ENCODE measurements at places on chromosomes 11 and 22. TPM values are rescaled to one million over a fixed set of nuclear protein-coding genes. Genes with fewer than 3 reads are reported as not detected.

- H3K4me3 ChIP-seq, result no peak overlapping the region
- H3K27ac ChIP-seq, result no peak overlapping the region
- peaks cover 12% of the 10 kb centered on the region for H3K4me1 ChIP-seq
- H3K27me3 ChIP-seq, result peaks cover 16% of the 10 kb centered on the region
- DNase-seq, result no peak
Measured at GRCh38 chr22:50670914-50671538, 1.6 kb upstream of the SHANK3 start.

DNA sequence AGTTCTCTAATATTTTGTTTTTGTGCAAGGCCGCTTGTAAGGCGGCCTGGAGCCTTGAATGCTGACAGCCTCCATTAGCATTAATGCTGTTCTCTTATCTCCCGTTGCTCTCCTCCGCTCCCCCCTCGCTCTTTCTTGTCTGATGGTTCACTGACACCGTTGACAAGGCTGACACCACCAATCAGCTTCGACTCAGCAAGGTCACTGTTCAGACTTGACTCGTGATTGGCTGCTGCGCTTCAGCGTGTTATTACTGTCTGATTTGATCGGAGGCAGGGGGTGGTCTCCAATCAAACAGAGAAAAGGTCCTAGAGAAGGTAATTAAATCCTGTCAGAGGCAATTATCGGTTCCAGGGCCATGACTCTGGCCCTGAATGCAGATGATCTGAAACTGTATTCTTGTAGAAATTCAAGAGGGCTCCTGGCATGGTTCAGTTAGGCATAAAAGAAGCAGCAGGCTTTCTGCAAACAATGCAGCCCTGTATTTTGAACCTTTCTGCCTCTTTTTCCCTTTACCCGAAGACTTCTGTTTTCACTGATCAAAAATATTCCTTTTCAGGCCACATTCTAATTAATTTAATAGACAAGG is 49.3 kb upstream of the MPPED2 start:
- no peak overlapping the region for H3K27ac ChIP-seq

- peaks cover 8% of the 10 kb centered on the region for H3K4me1 ChIP-seq
- no peak overlapping the region for H3K4me3 ChIP-seq
- no peak overlapping the region for H3K27ac ChIP-seq
- no peaks in the 10 kb centered on the region for H3K27me3 ChIP-seq
Measured at GRCh38 chr22:37753746-37754145, 54.0 kb upstream of the GCAT start.

- H3K4me1 ChIP-seq, result no peaks in the 10 kb centered on the region
- no peaks in the 10 kb centered on the region for H3K27me3 ChIP-seq
- no peak overlapping the region for H3K27ac ChIP-seq
Measured at GRCh38 chr22:45318558-45319323, 9.0 kb downstream of the FAM118A start.

- no peaks in the 10 kb centered on the region for H3K4me1 ChIP-seq
- peak overlapping the region; percentile 69 for H3K4me3 ChIP-seq
- H3K27me3 ChIP-seq, result peaks cover 29% of the 10 kb centered on the region
- H3K36me3 ChIP-seq, result no peaks in the 10 kb centered on the region
Measured at GRCh38 chr11:109423466-109424190, 1.6 kb downstream of the C11orf87 start.

VPS11 gene
- polyA plus RNA-seq, result 14.8 TPM

RIMBP3C gene
- polyA plus RNA-seq, result 0.20 TPM

OR8B12 gene
- polyA plus RNA-seq, result not detected
